ENCODE measurements at places on chromosomes 16 and 17.

GRCh38 chr17:14559264-14560119, 258.6 kb downstream of the HS3ST3B1 start:
- DNase-seq: no peak

DNA sequence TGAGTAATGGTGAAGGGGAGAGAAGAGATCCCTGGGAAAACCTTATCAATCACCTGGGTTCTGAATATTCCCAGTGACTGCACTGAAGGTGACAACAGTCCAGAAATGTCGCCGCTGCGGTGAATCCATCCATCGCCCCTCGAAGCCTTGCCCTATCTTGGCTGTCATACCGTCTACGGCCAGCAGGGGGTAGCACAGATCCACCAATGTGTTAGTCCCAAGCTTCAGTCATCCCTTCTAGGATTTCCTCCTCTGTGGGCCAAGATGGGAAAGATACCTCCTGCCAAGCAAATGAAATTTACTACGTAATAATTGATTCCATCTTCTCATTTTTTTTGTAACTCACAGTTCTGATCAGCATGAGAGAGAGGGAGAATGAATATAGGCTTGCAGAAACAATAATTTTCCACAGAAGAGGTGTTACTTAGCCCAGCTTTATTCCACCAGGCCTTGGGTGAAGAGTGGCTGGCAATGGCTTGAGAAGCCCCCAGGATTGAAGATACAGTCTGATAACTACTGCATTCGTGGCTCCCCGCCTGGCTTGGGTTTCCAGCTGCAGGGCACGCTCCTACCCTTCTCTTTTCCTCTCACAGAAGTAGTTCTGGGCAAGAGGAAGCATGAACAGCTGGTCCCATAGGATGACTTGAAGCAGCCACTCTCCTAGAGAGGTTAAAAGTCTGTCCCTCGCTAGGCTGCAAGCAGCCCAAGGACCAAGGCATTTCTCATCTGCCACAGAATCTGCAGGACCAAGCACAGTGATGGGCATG, 2.6 kb upstream of the FMNL1 start:
- DNase-seq: peak; percentile 63

GRCh38 chr17:77331301-77331864, 190.6 kb downstream of the SEC14L1 start:
- DNase-seq: peak; percentile 79

DNA sequence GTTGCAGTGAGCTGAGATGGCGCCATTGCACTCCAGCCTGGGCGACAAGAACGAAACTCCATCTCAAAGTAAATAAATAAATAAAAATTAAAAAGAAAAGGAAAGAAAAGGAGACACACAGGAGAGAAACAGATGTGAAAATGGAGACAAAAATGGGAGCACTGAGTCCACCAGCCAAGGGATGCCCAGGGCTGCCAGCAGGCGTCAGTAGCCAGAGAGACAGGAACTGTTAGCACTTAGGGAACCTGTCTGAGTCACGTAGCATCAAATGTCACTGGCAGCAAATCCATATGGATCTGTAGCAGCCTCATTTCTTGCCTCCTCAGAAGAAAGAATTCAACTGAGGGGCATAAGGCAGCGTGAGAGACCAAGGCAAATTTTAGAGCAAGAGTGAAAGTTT, 79.7 kb downstream of the CYLD start:
- DNase-seq: no peak

- no peak for DNase-seq
Measured at GRCh38 chr17:37079735-37080134, 131.0 kb downstream of the AATF start.

DNA sequence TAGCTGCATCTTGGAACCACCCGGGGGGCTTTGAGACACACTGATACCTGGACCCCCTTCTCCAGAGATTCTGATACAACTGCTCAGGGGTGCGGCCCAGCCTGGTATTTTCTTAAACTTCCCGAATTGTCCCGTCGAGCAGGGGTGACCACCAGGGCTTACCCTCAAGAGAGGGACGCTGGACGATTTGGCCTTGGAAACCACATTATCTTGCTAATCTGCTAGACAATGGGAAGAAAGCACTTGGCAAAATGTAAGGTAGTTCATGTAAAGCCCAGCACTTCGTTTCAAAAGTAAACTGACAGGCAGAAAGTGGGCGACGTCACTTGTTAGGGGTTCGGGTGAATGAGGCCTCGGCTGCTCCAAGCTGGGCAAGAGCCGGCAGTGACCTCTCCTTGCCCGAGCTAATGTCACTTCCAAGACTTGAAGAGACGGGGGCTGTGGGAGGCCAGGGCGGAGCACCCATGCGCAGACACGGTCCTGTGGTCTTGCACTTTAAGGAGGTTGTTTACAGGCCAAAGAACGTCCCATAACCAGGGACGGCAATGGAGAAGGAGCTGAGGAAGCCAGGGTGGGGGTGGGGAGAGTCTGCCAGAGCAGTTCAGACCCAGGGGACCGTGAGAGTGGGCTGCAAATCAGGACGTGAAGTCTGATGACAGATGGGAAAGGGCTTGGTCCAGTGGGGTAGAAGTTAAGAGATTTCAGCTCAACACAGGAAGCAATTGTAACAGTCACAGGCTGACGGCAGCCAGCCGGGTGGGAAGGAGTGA, 152.7 kb upstream of the GSE1 start:
- no peak for DNase-seq

DNA sequence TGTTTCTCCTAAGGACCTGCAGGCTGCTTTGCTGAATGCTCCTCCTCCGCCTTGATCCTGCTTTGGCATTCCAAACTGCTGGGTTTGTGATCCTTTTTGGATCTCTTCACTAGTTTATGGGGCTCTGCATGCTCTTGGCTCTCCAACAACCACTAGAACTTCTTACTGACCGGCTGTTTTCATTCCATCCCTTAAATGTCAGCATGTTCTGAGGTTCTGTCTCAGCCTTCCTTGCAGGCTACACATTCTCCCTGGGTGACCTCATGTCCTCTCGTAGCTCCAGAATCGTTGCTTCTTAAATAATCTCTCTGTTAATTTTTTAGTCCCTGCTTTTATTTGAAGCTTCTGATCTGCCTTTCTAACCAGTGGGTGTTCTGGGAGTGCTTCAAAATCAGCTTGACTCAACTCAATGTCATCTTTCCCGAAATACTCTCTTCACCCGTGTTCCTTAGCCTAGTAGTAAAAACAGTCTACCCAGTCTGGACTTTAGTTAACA, 119.0 kb upstream of the HS3ST2 start:
- DNase-seq: no peak

- no peak for DNase-seq
Measured at GRCh38 chr16:59356709-59357108, 622.6 kb upstream of the GOT2 start.

- no peak for DNase-seq
Measured at GRCh38 chr16:78283548-78284251, 184.2 kb downstream of the WWOX start.

- no peak for DNase-seq
Measured at GRCh38 chr17:61856035-61856434, 7.3 kb downstream of the BRIP1 start.

- no peak for DNase-seq
Measured at GRCh38 chr16:81647527-81647926, 131.6 kb upstream of the PLCG2 start.

DNA sequence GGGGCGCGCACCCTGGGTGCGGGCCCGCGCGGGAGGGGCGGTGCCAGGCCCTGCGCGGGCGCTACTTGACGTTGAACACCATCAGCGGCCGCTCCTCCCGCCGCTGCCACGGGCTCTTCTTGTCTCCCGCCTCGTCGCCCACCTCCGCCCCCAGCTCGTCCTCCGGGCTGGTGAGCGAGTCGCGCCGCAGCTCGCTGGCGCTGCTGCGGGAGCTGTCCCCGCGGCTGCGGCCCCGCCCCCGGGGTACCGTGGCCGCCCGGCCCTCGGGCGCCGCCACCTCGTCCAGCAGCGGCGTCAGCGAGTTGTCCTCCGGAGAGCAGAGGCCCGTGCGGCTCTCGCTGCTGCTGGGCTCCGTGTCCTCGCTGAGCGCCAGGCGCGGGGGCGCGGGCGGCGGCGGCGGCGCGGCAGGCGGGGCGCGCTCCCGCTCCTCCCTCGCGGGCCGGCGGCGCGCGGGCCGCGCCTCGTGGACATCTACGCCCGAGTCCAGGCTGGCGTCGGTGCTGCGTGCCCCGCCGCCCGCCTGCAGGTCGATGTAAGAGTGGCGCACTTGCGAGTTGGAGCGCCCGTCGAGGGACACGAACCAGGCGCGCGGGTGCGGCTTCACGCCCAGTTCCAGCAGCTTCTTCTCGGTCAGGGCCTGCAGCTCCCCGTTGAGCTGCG, 8.7 kb downstream of the GRN start:
- DNase-seq: no peak

Data from NCI-H1930 (cell line).